Stimulated activated CD4-positive, alpha-beta T cell treated with anti-CD3 and anti-CD28 coated beads, TNF-alpha, amount 100 ng/mL, for 4 hours (primary cell): ENCODE measurements at places on chromosomes 11 and 22.

DNA sequence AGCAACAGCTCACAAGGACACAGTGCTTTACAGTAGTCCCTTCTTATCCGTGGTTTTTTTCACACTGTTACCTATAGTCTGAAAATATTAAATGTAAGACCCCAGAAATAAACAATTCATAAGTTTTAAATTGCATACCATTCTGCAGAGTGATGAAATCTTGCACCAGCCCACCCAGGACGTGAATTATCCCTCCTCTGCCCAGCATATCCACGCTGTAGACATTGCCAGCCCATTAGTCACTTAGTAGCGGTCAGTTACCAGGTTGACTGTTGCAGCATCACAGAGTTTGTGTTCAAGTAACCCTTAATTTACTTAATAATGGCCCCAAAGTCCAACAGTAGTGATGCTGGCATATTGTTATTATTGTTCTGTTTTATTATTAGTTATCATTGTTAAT, 3.6 kb downstream of the CLTCL1 start:
- no peak for DNase-seq

GRCh38 chr11:44835296-44835695, 108.5 kb downstream of the TSPAN18 start:
- DNase-seq = no peak

DNA sequence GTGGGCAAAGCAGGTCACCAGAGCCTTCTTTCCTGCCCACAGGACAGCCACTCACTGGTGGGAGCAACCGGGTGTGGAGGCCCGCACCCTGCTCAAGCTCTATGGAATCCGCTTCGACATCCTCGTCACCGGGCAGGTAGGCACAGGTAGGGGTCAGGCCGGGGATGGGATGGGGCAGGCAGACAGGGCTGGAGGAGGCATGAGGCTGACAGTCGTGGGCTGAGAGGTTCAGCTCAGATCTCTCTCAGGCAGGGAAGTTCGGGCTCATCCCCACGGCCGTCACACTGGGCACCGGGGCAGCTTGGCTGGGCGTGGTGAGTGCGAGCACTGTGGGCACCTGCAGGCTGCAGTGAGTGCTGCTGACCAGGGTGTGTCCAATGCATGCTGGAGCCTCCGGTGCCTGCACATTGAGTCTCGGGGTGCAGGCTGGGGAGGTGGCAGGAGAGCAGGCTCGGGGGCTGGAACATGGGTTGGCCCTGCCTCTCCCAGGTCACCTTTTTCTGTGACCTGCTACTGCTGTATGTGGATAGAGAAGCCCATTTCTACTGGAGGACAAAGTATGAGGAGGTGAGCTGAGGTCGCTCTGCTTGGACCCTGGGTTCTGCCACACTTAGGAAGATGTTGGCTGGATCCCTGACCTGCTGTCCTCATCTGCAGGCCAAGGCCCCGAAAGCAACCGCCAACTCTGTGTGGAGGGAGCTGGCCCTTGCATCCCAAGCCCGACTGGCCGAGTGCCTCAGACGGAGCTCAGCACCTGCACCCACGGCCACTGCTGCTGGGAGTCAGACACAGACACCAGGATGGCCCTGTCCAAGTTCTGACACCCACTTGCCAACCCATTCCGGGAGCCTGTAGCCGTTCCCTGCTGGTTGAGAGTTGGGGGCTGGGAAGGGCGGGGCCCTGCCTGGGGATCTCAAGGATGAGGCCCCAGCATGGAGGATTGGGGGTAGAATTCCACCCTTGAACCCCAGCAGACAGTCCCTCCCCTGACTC, 6.3 kb downstream of the SLC7A4 start:
- DNase-seq = no peak

GRCh38 chr11:130370845-130371590, 56.3 kb upstream of the ZBTB44 start:
- DNase-seq = no peak

DNA sequence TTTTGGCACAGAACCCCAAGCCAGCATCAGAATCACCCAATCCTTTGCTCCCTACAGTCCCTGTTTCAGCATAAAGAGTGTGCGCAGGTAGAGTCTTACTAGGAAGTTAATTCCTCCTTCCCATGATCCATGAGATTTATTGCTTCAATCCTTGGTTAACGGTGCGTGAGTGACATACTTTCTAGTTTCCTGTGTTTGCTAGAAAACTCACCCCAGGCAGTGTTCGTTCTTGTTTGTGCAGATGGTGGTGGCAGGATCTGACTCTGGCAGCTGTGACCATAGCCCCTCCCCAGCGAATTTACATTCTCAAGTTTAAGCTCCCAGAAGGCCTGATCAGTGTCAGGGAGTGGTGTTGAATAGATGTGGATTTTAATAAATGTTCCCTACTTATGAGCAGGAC, 106.7 kb upstream of the CCT8L2 start:
- DNase-seq = no peak

DNA sequence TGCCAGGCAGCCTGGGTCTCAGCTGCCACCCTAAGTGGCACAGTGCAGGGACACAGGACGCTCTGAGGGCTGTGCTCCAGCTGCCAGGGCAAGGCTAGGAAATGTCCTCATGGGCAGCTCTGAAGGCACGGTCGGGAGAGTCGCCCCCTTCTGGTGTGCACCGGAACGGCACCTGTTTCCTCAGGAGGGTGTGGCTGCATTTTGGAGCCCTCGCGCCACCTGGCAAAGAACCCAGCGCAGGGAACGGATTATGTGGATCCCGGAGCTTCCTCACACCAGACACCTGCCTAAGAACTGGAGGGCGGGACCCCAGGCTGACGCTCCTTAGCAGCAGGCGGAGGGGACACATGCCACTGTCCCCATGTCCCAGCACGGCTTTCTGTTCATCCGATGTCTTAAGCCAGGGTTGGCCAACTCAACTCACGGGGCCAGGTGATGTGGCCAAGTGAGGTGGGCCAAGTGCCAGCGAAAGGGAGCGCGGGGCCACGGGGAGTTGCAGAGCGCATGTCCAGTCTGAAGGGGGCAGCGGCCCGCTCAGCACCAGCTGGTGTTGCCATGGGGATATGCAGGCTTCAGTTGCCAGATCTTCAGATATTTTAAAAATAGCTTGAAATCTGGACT, 5.1 kb upstream of the SLC22A8 start:
- no peak for DNase-seq

DNA sequence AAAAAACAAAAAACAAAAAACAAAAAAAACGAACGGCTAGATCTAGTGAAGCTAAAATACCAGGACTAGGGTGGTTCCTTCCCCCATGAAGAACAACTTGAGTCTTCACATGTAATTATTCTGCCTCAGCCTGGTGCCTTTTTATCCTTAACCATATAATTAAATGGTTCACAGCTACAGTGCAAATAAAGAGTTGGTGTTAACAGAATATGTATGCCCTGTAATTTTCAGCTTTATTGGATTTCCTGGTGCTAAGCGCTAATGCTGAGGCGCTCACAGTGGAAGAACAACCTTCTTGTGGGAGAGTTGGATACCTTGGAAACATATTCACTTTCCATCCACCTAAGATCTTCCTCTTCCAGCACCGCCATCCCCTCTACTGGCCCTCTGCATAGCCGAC, 158.5 kb upstream of the SORL1-AS1 start:
- DNase-seq = no peak

DNA sequence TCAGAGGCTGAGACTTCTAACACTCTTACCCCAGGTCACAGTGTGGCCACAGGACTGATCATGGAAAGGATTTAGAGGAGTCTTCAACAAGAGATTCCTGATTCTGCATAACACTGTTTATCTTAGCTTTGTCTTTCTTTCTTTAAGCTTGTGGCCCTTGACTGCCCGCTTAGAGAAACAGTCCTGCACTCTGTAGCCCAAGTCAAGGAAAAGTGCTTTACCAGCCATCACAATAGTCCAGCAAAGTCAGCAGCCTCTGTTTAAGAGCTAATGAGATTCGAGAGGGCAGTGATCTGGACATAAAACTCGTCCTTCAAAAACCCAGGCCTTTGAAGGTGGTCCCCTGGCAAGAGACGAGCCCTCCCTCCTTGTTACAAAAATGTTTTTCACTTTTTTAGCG, 30.0 kb downstream of the PRDM10 start:
- no peak for DNase-seq

DNA sequence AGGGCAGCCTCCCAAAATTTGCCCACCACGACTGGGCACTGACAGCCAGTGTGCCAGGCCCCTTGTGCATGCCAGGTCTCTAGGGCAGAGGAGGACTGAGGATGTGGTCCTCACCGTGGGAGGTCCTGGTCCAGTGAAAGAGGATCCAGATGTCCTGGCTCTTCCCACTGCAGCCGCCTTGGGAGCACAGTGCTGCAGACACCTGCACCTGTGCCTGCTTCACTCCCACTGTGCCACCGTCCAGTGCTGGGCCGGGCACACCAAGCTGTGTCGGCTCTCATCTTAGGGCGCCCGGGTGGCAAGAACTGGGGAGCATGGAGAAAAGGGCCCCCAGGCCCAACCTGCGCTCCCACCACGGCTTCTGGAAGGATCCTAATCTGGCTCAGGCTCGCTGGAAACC, 1147.1 kb downstream of the BRD1 start:
- no peak for DNase-seq

DNA sequence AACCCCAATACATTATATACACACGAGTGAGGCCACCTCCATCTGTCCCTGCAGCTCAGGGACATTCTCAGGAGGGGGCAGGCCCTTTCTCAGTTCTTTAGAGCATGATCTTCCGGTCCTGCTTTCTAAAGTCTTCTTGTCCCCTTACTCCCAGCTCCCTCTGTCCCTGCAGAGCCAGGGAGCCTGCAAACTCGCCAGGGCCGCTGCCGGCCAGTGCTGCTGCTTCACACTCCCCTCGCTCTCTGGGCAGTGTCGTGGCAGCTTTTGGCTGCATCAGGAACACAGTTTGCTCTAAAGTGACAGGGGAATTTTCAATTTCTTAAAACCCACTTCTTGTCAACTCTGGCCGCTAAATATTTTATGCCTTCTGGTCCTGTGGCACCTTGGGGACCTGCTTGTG, 130.1 kb upstream of the NARS2 start:
- no peak for DNase-seq

DNA sequence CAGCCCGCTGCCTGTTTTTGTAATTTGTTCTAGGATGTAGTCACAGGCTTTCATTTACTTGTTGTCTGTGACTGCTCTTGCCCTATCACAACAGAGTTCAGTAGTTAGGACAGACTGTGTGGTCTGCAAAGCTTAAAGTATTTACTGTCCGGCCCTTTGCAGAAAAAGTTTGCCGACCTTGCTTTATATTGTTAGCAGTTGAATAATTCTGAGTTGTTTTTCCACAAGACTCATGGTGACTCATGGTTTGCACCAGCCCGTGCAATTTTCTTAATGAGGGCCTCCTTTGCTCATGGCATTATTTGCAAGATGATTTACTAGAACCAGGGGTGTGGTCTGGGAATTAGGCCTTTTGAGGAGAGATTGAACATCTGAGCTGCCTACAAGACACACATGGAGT, 110.6 kb downstream of the SCN3B start:
- DNase-seq = no peak

- no peak for DNase-seq
These were observed 217.3 kb upstream of the NARS2 start for GRCh38 chr11:78791964-78792363.

DNA sequence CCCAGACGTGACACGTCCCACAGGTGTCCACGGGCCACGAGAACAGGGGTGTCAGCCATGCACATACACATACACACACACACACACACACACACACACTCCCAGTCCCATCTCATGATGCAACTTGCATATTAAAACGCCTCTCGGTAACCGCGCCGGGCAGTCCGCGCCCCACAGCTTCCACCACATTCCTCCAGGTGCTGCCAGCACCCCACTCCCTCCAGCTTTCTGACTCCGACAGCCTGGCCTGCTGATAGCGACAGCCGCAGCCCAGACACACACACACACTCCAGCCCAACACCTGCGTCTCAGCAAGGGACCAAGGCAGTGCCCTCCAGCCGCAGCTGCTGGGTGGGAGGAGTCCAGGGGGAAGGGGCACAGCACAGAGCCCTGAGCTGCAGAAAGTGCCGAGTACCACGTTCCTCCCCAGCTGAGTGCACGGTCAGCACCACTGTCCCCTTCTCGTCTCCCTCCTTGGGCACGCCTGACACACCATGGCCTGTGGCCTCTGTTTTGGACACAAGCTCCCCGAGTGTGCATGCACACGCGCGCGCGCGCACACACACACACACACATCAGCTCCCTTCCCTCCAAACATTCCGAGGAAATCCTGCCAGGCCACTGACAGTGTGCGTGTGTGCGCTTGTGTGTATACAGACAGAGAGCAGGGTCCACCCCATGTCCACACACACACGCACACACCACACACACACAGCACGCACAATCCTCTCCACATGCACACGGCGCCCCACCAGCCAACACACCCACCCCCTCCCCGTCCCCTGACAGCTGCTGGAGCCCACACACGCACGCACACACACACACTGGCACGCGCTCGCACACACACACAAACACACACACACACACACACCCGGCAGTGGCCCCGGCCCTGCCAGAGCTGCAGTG, 1.2 kb downstream of the ELFN2 start:
- no peak for DNase-seq

- no peak for DNase-seq
These were observed 6.5 kb upstream of the ELFN2 start for GRCh38 chr22:37433786-37434185.

DNA sequence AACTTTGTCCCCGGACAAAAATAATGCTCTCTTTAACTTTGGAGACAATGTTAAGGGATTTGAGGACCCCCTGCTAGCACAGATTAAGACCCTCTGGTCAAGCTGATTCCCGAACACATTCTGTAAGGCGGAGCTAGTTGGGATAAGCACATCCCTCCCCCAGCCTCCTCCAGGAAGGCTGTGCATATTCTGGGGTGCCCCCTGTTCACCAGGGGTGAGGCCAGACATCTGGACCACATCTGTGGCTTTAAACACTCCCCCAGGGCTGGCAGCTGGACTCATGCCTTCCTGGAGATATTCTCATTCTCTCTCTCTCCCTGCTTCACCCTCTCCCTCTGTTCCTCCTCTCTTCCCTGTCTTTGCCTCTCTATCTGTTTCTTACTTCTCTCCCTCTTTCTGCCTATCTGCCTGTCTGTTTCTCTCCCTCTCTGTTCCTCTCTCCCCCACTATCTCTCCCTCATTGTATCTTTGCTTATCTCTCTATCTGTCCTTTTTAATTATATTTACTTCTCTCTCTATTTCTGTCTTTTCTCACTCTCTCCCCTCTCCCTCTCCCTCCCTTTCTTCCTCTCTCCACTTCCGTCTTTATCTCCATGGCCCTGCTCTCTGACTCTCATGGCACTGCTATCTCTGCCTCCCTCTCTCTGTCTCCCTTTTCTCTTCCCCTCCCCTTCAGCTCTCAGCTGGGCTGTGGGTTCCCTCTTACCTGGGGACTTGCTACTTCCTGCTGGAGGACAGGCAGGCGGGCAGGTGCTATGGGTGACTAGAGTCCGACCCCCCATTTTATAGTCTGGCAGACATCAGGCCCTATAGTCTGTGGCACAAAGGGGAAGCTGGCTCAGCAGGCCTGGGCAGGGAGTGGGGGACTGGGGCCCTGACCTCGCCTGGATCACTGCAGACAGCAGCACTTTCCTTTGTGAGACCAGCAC, at the start of gene CRYBB1:
CRYBB1 (minus strand) TSS at position 757 of the 929 bp plus-strand sequence. CDS start 1,708 bp downstream, outside the sequence.
- DNase-seq = no peak

DNA sequence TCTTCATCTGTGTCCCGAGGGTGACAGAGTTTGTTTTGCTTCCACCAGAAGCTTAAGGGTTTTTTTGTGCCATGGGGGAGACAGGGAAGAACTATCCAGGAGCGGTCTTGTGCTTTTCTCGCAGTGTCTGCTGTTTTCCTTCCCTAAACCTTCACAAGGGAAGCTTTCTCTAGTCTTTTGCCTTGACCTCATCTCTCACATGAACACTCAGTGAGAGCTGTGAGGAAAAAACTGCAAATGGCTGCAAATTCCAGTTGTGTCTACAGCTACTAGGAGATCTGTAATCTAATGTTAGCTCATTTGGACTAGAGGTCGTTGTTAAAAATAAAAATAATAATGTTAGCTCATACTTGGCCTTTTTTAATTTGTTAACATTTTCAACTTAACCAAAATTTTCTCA, 264.7 kb upstream of the SESN3 start:
- DNase-seq = no peak
